ENCODE measurements at places on chromosomes 2 and 18.

DNA sequence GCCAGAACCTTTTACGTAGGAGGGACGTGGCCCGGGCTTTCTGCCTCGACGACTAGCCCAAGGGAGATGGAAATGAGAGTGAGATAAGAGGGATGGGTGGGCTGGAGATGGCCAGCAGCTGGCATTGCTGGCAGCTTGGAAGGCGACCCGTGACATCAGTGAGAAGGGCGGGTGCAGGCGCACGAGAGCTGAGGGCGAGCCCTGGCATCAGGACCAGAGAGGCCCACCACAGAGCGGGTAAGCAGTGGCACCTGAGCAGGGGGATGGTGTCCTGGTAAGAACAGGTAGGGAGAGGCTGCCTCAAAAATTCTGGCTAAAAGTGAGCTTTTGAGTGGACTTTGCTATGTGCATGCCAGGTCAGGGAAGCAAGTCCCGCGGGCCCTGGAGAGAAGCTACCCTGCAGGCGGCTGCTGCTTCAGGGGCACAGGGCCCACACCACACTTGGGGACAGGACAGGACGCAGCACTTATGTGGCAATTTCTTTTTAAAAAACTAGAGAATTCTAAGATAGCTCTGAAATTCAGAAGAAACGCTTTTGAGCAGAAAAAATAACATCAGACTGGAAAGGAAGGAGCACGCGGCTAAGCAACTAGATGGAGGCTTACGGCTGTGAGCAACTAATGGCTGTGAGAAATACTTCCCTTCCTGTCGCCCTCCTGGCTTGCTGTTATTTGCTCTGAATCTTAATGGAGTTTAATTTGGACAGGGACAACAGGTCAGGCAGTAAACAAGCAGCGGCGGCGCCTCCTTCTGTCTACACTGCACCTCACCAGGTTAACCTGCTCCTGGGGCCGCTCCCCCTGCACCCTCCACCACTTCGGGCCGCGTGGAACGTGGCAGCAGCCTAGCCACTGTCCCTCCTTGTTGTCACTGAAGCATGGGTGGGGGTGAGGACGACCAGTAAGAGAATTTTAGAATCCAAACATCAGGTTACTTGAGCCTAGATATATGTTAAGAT, 20.5 kb downstream of the THAP4 start:
- DNase-seq: no peak

- no peak for DNase-seq
These were observed 4.1 kb upstream of the PPM1B start for GRCh38 chr2:44164617-44165016.

GRCh38 chr2:146651361-146651760, 1193.5 kb upstream of the ACVR2A start:
- no peak for DNase-seq

GRCh38 chr2:15942711-15943345, 2.5 kb downstream of the MYCN start:
- DNase-seq: no peak

- DNase-seq: no peak
These were observed 592.1 kb upstream of the CDH2 start for GRCh38 chr18:28768791-28769768.

DNA sequence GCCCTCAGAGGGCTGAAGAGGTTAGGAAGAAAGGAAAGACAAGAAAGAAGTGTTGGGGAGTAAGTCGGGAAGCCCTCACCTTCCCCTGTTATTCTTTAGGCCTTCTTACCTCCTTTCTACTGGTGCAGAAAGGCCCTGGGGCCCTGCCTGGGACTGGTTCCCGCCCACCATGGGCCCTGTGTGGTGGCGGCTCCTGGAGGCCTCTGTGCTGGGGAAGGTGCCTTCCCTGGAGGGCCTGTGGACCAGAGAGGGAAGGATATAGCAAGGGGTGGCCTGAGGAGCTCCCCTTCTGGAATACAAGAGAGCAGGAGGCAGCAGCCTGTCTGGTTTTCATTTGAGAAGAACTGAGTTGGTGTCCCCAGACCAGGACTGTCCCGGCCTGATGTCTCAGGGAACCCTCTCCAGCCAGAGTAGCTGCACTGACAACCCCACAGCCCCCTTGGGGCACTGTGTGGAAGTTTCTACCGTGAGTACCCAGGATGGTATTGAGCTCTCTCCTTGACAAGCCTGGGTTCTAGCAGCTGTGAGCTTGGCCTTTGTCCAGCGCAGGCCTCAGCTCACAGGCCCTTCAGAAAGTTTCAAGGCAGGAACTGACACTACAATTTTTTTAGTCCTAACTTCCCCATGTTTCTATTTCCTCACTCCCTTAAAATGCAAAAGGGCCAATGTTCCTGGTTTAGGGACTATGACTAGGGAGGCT, 47.1 kb downstream of the EFR3B start:
- DNase-seq: no peak

- no peak for DNase-seq
These were observed 29.1 kb upstream of the INO80D start for GRCh38 chr2:206115026-206115578.

DNA sequence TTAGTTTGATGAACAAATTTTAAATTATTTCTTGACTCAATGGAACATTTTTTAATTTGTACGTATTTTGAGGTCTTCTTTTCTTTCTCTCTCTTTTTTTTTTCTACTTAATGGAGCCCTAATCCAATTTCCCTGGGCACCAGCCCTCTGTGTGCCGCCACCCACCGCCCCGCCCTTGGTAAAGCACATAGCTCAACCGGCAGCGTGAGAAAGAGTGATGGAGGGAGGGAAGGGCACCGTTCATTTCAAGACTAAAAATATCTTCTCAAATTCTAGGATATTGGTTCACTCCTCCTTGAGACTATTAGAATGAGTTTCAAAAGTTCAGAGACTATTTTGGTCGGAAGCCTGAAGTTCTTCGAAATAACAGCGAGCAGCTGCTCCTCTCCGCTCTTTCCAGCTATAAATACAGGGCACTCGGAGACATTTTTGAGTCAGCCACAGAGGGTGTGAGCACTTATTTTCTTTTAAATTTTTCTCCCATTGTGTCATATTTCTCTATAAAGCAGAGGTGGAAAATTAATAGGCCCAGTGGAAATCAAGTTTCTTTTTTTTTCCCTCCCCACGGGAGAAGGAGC, 731.7 kb upstream of the ID2 start:
- no peak for DNase-seq

- DNase-seq: no peak
These were observed 10.6 kb downstream of the SCN3A start for GRCh38 chr2:165193178-165193777.

DNA sequence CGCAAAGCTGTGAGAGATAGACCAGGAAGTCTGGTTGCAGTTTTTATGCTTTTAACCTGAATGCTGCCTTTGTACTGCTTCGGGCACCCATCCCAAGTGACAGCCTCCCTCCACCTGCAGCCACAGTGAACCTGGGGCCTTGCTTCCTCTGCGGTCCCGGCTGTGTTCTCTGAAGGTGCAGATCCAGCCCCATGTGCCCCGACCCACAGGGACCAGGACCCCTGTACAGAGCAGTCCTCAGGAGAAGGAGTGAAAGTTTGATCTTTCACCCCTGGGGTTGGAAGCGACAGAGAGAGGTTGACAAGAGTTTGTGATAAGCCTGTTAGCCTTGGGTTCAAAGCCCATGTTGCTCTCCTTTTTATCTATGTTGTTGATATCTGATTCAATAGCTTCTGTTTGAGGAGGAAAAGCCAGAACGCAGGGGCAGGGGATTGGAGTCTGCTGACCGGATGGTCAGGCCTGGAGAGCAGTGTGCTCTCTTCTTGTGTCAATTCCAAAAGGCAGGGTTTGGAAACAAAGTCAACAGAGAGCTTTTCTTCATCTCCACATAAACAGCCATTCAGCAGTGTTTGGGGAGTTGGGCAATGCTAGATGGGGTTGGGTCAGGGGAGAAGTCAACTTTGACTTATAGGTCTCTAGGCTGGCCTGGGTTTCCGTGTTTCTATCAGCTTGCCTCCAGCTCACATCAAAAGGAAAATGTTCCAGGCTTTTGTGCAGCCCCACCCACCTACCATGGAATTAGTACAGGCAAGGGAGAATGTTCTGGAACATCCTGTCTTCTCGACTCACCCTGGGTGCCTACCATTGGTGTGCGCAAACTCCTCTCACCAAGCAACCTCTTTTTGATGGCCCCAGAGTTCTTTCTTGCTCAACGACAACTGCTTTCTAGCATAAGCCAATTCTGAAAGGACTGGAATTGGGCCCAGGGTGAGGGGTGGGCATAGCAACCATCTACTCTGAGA, 214.9 kb downstream of the ALPK2 start:
- DNase-seq: no peak

- DNase-seq: no peak
These were observed 2.0 kb upstream of the CHRND start for GRCh38 chr2:232523682-232524597.

DNA sequence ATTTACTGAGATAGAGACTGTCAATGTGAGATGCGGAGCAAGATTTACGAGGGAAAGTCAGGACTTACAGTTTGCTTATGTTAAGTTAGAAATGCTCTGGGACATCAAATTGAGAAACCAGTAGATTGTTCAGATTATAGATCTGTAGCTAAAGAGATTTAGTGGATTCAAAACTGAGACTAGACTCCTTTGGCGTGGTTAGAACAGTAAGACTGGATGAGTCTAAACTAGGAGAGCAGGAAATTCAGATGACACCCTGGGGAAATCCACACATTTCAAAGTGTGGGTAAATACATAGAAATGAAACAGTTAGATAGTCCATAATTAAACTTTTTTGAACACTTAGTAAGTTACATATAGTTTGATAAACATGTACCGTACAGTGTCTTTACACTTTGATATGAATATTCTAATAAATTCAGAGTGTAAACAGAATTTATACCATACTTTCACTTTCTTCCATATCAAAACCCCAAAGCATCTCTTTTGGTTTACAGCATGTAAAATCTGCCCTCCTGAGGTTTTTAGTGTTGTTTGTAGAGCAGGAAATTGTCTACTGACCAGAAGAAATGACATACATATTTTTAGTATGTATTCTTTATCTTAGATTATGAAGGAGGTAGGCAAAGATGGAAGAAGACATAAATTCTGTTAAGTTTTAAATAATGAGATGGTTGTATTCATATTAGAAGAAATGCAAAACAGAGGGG, 231.5 kb downstream of the NYAP2 start:
- DNase-seq: no peak

DNA sequence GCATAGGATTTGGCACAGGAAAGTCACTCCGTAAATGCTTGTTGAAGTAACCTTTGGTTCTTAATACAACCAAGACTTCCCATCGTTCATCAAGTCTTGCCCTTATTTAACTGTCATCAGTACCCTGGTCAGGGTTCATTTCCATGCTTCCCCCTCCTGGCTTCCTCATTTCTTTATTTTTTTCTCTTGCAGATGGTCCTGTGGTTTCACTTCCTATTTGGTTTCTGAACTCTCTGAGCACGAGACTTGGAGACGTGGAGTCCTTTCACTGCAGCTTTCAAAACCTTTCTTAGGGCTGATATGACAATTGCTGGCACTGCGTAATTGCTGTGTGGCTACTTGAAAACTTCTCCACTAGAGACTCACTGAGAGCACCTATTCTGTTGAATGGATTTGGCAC, 59.9 kb upstream of the PID1 start:
- DNase-seq: no peak

- DNase-seq: no peak
These were observed 121.4 kb downstream of the ZNF236 start for GRCh38 chr18:76943542-76944339.

DNA sequence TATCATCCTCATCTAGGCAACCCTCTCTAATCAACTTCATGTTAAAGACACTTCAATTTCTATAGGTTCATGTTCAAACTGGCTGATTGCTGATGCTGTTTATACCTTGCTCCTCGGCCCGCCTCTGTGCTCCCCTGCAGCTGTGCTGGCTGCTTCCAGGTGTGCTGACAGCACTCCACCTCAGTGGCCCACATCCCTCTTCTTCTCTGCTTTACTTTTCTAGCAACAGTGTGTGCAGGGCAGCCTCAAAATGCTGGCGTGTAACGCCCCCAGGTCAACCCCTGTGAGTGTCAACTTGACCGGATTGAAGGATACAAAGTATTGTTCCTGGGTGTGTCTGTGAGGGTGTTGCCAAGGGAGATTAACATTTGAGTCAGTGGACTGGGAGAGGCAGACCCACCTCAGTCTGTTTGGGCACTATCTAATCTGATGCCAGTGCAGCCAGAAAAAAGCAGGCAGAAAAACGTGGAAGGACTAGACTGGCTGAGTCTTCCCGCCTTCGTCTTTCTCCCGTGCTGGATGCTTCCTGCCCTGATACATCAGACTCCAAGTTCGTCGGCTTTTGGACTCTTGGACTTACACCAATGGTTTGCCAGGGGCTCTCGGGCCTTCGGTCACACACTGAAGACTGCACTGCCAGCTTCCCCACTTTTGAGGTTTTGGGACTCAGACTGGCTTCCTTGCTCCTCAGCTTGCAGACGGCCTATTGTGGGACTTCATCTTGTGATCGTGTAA, 94.7 kb downstream of the COL6A3 start:
- no peak for DNase-seq

GRCh38 chr18:9810994-9811705, 74.6 kb upstream of the TXNDC2 start:
- no peak for DNase-seq

- no peak for DNase-seq
These were observed 160.4 kb upstream of the BCL2L11 start for GRCh38 chr2:110960281-110960680.

DNA sequence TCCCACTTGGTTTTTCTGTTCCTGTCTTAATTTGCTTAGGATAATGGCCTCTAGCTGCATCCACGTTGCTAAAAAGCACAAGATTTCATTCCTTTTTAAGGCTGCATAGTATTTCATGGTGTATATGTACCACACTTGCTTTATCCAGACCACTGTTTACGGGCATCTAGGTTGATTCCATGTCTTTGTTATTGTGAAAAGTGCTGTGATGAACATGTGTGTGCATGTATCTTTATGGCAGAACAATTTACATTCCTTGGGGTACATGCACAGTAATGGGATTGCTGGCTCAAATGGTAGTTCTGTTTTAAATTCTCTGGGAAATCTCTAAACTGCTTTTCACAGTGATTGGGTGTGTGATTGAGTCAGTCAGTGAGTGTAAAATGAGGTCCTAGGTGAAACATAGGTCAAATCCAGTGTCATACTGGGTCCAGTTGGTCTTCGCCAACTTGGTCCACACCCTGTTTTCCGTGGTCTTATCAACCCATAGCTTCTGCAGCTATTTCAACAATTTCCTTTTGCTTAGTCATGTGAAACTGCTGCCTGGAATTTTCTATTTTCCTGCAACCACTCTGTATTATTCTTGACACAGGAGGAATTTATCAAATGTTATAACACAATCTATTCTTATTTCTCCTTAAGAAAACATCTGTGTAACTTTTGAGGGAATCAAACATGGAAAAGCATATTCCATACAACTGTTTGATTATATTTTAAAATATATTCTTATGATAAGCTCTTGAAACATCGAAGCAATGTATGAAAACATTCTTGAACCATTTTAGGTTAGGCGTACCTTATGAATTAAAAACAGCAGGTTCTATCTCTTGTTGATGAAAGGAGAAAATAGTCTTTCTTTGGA, 82.9 kb downstream of the ADCYAP1 start:
- DNase-seq: no peak

- no peak for DNase-seq
These were observed 16.8 kb downstream of the AOX1 start for GRCh38 chr2:200602584-200602983.

GRCh38 chr2:231296401-231296974, 98.1 kb downstream of the ARMC9 start:
- no peak for DNase-seq
